HT-29 (cell line): ENCODE measurements at places on chromosomes 7 and 10. TPM values are rescaled to one million over a fixed set of nuclear protein-coding genes. Genes with fewer than 3 reads are reported as not detected.

- no peak for DNase-seq
Observed at GRCh38 chr7:133484086-133484485, 231.2 kb downstream of the EXOC4 start.

NUTM2A gene
- 0.21 TPM in 1 of 2 replicates, not detected in the other for total RNA-seq

DNA sequence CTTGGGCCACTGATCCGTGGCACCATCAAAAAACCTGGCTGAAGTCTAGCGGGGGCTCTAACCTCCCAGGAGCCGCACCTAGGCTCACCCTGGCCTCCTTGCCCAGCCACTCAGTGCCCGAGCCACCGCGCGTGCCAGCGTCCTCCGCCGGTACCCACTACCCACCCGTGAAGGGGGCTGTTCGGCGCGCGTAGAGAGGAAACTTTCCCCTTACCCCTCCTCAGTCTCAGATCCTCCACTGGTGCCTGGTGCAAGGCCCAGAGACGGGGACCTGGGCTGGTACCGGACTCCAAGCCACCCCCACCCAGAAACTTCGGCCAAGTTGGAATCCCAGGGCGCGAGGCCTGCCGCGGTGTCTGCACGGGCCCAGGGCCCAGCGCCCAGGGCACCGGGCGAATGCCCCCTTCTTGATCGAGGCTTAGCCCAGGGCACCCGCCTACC lies 3.5 kb upstream of the EBF3 start:
- DNase-seq, result no peak

PON3 gene
- 2.2 and 3.6 TPM in 2 replicates for total RNA-seq

DNA sequence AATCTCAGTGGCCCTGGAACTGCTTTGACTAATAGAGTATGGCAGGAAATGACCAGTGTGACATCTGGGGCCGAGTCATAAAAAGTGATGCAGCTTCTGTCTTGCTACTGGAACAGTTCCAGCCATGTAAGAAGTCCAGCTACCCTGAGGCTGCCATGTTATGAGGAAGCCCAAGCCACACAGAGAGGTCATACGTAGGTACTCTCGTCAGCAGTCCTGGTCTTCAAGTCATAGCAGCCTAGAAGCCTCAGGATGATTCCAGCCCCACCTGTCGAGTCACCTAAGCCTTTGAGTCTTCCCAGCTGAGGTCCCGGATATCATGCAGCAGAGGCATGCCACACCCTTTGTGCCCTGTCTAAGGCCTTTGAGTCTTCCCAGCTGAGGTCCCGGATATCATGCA lies 92.1 kb downstream of the PPP1R3C start:
- DNase-seq, result no peak

GRCh38 chr7:73903321-73904218 lies 42.6 kb downstream of the TMEM270 start:
- no peak for DNase-seq

DNA sequence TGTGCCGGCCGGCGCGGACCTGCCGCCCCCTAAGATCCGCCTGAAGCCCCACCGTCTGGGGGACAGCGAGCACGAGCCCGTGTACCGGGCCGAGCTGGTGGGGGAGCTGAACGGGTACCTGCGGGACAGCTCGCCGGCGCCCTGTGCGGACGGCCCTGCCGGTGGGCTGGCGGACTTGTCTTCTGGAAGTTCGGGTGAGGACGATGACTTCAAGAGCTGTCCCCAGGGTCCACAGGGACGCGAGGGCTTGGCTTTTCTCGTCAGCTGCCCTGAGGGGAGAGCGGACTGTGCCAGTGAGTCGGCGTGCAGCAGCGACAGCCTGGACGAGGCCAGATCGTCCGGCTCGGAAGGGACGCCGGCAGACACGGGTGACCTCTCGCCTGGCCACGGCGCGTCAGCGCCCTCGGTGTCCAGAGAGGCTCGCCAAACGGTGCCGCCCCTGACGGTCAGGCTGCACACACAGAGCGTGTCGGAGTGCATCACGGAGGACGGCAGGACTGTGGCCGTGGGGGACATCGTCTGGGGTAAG lies 8.5 kb downstream of the PWWP2B start:
- DNase-seq, result no peak

SP4 gene
- 4.5 and 5.5 TPM in 2 replicates for total RNA-seq

DNA sequence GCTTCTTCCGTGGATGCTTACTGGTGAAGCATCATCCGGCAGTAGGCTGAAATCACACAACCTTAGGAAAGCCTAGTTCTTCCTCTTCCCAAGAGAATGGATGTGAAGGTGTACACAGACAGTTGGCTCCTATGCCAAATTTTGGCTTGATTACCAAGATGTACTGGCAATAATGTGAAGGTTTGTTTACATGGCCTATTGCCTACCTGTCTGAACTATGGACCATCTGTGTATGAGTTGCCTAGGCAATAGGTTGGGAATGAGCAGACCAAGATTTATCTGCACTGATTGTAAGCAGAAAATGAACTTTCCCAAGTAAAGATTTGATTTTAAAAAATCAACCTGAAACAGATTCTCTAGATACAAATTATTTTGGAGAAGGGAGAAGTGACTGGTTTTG lies 325.9 kb upstream of the SORCS1 start:
- no peak for DNase-seq

DNA sequence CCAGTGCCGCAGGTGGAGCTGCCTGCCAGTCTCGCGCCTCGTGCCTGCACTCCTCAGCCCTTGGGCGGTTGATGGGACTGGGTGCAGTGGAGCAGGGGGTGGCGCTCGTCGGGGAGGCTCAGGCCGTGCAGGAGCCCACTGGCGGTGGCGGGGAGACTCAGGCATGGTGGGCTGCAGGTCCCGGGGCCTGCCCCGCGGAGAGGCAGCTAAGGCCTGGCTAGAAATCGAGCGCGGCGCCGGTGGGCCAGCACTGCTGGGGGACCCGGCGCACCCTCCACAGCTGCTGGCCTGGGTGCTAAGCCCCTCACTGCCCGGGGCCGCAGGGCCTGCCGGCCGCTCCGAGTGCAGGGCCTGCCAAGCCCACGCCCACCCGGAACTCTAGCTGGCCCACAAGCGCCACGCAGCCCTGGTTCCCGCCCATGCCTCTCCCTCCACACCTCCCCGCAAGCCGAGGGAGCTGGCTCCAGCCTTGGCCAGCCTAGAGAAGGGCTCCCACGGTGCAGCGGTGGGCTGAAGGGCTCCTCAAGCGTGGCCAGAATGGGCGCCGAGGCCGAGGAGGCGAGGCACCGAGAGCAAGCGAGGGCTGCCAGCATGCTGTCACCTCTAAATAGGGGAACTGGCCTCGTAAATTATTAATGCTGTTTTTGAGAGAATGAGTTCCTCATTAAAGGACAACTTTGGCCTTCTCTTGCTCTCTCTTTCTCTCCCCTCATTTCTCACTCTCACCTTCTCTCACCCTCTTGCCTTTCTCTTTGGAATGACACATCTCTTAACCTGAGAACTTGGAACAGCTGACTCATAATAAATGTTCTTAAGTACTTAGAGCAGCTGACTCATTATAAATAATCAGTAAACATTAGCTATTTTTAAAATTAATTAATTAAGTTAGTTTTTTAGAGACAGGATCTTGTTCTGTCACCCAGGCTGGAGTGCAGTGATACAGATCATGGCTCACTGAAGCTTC lies 4.9 kb downstream of the ACADSB start:
- DNase-seq, result no peak

KCNMA1 gene
- total RNA-seq, result 0.08 TPM in 1 of 2 replicates, not detected in the other

- DNase-seq, result no peak
Observed at GRCh38 chr10:69965919-69966662, 86.6 kb upstream of the MACROH2A2 start.
